Smooth muscle cell of bladder (primary cell): ENCODE measurements at places on chromosomes 4 and X. TPM values are rescaled to one million over a fixed set of nuclear protein-coding genes. Genes with fewer than 3 reads are reported as not detected.

The SLC10A4 gene
- 0.09 TPM in 1 of 2 replicates, not detected in the other for total RNA-seq

The GPR34 gene
- not detected in 2 replicates for total RNA-seq

The RNF150 gene
- 0.28 and 1.1 TPM in 2 replicates for total RNA-seq

The AR gene
- total RNA-seq: 3.5 and 3.8 TPM in 2 replicates

The MAGEA12 gene
- total RNA-seq: under 0.01 and 0.14 TPM in 2 replicates

The MED28 gene
- total RNA-seq: 8.0 and 10.3 TPM in 2 replicates

The GUCY1A1 gene
- total RNA-seq: 0.71 and 1.2 TPM in 2 replicates

The NPY2R gene
- total RNA-seq: under 0.01 TPM in 1 of 2 replicates, not detected in the other

The TLR1 gene
- 0.85 and 0.92 TPM in 2 replicates for total RNA-seq

The AREG gene
- 5.7 TPM in 1 of 2 replicates, not detected in the other for total RNA-seq

The CABS1 gene
- not detected in 2 replicates for total RNA-seq

The SASH3 gene
- not detected in 2 replicates for total RNA-seq

The BOD1L1 gene
- total RNA-seq: 26.3 and 26.9 TPM in 2 replicates

The SSX2B gene
- not detected in 2 replicates for total RNA-seq

The PF4V1 gene
- total RNA-seq: 51.0 and 75.8 TPM in 2 replicates

The RASSF6 gene
- under 0.01 TPM in 2 replicates for total RNA-seq

The ZIC3 gene
- total RNA-seq: not detected in 2 replicates

The TMEM129 gene
- total RNA-seq: 38.3 and 41.1 TPM in 2 replicates

The JAKMIP1 gene
- under 0.01 TPM in 1 of 2 replicates, not detected in the other for total RNA-seq

The SPANXC gene
- total RNA-seq: not detected in 2 replicates

The GPC4 gene
- 0.28 and 0.83 TPM in 2 replicates for total RNA-seq

The PABPC1L2A gene
- total RNA-seq: not detected in 2 replicates

The VSIG1 gene
- total RNA-seq: under 0.01 TPM in 1 of 2 replicates, not detected in the other
